Brain (organoid and tissue), 16 donors: ENCODE measurements at places on chromosomes 13 and 19. TPM values are rescaled to one million over a fixed set of nuclear protein-coding genes. Genes with fewer than 3 reads are reported as not detected.

The PALM gene
- polyA plus RNA-seq = 384 TPM

The FREM2 gene
- polyA plus RNA-seq = 1.2 TPM

The MPV17L2 gene
- 19.0 TPM for polyA plus RNA-seq

The OVOL3 gene
- not detected for polyA plus RNA-seq

The LILRB5 gene
- polyA plus RNA-seq = 1.9 TPM

The CCDC122 gene
- 2.2 TPM for polyA plus RNA-seq

The ICAM4 gene
- not detected for polyA plus RNA-seq

The CBY2 gene
- 2.2 TPM for polyA plus RNA-seq

The CASP14 gene
- polyA plus RNA-seq = not detected

The FFAR2 gene
- 0.15 TPM for polyA plus RNA-seq

The FAM83E gene
- 0.95 TPM for polyA plus RNA-seq

The NLRP9 gene
- not detected for polyA plus RNA-seq

The HIF3A gene
- polyA plus RNA-seq = 3.4 TPM

The BICRA gene
- 15.7 TPM for polyA plus RNA-seq

The SMIM24 gene
- polyA plus RNA-seq = 8.0 TPM

The KLK4 gene
- not detected for polyA plus RNA-seq

The PLPP2 gene
- 90.8 TPM for polyA plus RNA-seq

The KIR3DL2 gene
- polyA plus RNA-seq = not detected

The BEST2 gene
- polyA plus RNA-seq = 0.20 TPM

The ANGPTL8 gene
- polyA plus RNA-seq = 1.1 TPM

The PABPC3 gene
- 0.12 TPM for polyA plus RNA-seq

The ZNF667 gene
- 2.7 TPM for polyA plus RNA-seq

The C1QTNF9B gene
- polyA plus RNA-seq = not detected

The CDX2 gene
- not detected for polyA plus RNA-seq

The LGALS14 gene
- polyA plus RNA-seq = not detected

The ZNF730 gene
- 1.2 TPM for polyA plus RNA-seq

The SGTA gene
- polyA plus RNA-seq = 207 TPM

The GAPDHS gene
- polyA plus RNA-seq = not detected

The POU4F1 gene
- 2.9 TPM for polyA plus RNA-seq

The DDX39A gene
- polyA plus RNA-seq = 202 TPM

The KCNC3 gene
- 12.3 TPM for polyA plus RNA-seq

The CEACAM7 gene
- 0.22 TPM for polyA plus RNA-seq

The FFAR3 gene
- not detected for polyA plus RNA-seq

The F7 gene
- 0.25 TPM for polyA plus RNA-seq

The SPRED3 gene
- 2.6 TPM for polyA plus RNA-seq

The FKBP8 gene
- 673 TPM for polyA plus RNA-seq

The TPTE2 gene
- not detected for polyA plus RNA-seq

The ZNF766 gene
- 5.0 TPM for polyA plus RNA-seq

The ZNF626 gene
- 0.58 TPM for polyA plus RNA-seq

The TEX26 gene
- 0.34 TPM for polyA plus RNA-seq

The PPM1N gene
- 1.8 TPM for polyA plus RNA-seq

The C19orf73 gene
- 4.1 TPM for polyA plus RNA-seq

The CDC34 gene
- 152 TPM for polyA plus RNA-seq

The ZNF177 gene
- 10.2 TPM for polyA plus RNA-seq

The DAND5 gene
- 0.56 TPM for polyA plus RNA-seq

The NDFIP2 gene
- 14.8 TPM for polyA plus RNA-seq

The ACTL9 gene
- not detected for polyA plus RNA-seq

The KLK7 gene
- polyA plus RNA-seq = 1.6 TPM

The EXOC3L2 gene
- 1.4 TPM for polyA plus RNA-seq

The ACP7 gene
- 1.3 TPM for polyA plus RNA-seq

The TSEN34 gene
- polyA plus RNA-seq = 73.5 TPM

The URAD gene
- not detected for polyA plus RNA-seq

The ZNF560 gene
- polyA plus RNA-seq = not detected

The HNRNPL gene
- 465 TPM for polyA plus RNA-seq
